Stimulated activated CD8-positive, alpha-beta memory T cell treated with anti-CD3 and anti-CD28 coated beads, Interleukin-7, amount 100 ng/mL, for 1 hour (primary cell): ENCODE measurements at places on chromosomes 13 and 19.

DNA sequence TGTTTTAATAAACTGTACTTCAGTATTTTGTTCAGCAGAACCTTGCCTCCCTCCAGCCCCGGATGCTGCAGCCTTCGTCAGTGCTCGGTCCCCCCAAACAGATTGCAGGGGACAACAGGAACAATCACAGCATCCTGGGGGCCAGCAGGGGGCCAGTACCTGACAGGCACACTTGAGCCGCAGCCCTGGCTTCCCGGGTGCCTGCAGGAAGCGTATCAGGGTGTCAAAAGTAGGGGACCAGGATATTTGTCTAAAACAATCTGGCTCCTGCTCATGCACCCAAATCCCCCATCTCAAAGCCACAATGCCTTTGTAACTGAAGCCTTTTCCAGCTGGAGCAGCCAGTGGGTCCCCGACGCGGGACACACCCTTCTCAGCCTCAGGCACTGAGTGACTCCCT, 167.5 kb upstream of the TSHZ3 start:
- no peak for DNase-seq

DNA sequence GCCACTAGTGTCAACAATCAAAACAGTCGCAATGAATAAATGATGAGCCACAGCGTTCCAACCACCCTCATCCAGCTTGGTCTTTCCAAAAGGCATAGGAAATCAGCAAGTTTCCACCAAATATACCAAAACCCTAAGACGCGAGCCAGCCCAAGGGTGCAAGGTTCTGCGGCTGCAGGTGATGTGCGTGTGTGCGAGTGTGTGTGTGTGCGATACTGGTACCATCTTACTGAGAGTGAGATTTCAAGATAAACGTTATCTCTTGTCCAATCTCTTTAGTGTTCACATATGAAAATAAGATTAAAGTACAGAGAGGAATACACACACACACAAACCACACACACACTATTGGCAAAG, 895 bp upstream of the TRPC4 start:
- DNase-seq = no peak

DNA sequence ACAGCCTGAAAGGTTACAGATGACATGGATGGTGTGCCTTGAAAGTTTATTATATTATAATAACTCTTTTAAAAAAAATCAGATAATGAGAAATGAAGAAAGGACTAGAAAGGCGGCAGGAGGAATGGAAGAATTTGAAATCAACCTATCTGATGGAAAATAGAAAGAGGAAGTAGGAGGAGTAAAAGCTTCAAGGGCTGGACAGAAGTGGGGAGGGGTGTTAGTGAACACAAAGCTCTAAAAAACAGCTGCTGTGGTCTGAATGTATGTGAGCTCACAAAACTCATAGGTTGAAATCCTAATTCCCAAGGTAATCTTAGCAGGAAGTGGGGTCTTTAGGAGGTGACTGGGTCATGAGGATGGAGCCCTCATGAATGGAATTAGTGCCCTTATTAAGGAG, 19.5 kb downstream of the CCDC70 start:
- no peak for DNase-seq

DNA sequence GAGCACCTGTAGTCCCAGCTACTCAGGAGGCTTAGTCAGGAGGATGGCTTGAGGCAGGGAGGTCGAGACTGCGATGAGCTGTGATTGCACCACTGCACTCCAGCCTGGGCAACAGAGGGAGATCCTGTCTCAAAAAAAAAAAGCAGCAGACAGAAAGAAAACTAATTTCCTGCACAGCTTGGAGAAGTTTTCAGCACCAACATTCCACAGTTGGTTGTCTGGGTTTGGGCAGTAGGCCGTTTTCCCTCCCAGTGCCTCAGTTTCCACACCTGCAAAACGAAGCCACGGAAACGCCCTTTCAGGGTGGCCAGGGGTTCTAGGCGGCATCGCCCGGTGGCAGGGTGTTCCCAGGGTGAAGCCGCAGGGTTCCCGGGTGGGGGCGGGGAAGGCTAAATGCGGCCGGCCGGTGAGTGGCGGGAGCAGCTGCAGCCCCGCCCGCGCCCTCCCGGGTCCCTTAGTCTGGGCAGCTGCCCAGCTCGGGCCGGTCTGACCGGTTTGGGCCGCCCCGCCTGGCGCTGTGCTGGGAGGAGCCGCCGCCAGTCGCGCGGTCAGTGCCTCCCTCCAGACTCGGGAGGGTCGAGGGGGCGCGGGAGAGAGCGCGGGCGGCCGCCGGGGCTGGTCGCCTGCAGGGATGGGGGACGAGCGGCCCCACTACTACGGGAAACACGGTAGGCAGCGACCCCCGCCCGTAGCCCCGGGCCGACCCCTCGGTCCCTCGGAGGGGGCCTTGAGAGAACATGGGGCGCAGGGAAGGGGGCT, at the start of gene SLC44A2:
Gene SLC44A2, plus strand, starts transcription at position 551 of the 759 bp plus-strand sequence. Its CDS starts 81 bp downstream, at position 632.
- no peak for DNase-seq

DNA sequence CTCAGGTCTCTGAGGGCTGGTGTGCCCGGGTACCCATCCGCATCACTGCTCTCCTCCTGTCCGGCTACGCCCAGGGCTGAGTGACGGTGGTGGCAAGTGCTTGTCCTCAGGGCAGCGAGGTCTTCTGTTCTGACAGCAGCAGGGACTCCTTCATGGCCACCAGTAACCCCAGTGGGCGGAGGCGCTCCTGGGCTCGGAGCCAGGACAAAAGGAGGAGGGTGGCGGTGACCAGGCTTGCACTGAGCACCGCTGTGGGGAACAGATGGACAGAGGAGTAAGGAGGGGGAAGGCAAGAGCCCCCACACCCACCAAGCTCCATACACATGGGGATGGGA, 5.8 kb downstream of the CD320 start:
- DNase-seq = no peak

GRCh38 chr13:109712124-109712722, 74.2 kb downstream of the IRS2 start:
- no peak for DNase-seq

DNA sequence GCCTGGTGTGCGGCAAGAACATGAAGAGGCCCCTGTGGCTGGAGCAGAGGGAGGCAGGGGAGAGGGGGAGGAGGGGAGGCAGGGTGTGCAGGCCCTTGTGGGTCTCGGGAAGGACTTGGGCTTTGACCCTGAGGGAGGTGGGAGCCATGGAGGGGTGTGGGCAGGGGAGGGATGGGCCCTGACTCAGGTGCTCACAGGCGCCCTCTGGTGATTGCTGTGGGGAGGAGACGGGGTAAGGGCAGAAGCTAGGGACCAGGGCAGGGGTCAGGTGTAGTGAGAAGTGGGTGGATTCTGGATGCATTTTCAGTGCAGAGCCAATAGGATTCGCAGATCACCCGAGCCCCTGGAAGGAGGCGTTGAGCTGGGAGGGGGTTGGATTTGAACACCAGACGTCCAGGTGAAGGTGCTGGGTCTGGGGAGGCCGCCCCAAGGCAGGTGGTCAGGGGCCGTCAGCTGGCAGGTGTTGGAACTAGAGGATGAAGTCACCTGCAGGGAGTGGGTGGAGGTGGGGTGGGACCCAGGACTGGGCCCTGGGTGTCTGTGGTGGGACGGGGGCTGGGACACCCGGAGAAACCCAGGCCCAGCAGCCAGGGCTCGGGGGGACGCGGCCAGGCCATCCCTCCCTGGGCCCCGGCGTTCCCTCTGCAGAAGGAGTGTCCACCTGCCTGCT, 185.4 kb downstream of the KDM4B start:
- DNase-seq = no peak

GRCh38 chr13:95121516-95121915, 179.7 kb downstream of the ABCC4 start:
- DNase-seq = no peak

DNA sequence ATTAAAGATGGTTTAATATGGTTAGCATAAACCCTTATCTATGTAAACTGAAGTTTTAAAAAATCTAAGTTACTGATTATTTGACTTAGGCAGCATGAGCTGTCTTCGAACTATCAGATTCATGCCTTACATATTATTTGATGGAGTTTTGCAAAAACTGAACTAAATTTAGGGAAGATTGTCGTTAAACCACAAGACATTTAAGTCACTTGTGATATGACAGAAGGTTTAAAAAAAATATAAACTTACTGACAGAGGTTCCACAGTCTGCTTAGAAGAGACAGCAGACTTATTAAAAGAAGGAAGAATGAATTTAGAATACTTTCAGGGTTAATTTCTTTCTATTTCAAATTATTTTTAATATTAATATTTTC, 110.9 kb upstream of the FRY start:
- no peak for DNase-seq

DNA sequence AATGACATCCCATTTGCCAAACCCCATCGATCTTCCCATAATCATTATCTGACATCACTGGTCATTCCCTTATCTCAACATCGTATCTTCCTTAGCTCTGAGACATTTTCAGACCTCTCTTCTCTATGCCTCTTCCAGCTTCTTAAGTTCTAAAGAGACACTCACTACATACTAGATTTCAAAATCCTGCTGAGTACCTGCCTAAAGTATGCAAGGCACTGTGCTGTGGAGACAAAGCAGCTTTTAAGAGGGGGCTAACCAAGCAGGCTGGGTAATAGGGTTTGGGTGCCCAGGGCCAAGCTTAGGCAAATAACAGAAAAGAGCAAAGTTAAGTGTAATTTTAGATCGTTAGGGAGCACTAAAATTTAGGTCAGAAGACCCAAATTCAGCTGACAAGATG, 3.4 kb upstream of the POMP start:
- DNase-seq = no peak

DNA sequence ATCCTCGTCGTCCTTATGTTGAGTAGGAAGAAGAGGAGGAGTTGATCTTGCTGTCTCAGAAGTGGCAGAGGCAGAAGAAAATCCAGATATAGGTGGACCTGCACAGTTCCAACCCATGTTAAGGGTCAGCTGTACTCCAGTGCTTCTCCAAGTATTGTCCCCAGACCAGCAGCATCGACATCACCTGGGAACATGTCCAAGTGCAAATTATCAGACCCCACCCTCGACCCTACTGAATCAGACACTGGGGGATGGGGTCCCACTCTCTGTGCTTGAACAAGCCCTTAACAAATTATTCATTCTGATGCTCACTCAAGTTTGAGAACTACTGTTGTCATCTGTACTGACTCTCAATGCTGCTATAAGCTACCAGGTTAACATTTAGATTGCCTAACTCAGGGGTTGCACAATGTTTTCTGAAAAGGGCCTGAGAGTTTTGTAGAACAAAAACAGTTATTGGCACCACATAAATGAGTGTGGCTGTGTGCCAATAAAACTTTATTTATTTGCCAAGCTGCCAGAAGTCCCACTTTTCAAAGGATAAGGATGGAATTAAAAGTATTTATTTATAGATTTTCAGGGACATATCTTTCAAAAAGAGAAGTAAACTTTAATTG, 226.7 kb upstream of the IPO5 start:
- DNase-seq = no peak

- DNase-seq = no peak
Measured at GRCh38 chr19:40797963-40798682, 868 bp upstream of the EGLN2 start.

DNA sequence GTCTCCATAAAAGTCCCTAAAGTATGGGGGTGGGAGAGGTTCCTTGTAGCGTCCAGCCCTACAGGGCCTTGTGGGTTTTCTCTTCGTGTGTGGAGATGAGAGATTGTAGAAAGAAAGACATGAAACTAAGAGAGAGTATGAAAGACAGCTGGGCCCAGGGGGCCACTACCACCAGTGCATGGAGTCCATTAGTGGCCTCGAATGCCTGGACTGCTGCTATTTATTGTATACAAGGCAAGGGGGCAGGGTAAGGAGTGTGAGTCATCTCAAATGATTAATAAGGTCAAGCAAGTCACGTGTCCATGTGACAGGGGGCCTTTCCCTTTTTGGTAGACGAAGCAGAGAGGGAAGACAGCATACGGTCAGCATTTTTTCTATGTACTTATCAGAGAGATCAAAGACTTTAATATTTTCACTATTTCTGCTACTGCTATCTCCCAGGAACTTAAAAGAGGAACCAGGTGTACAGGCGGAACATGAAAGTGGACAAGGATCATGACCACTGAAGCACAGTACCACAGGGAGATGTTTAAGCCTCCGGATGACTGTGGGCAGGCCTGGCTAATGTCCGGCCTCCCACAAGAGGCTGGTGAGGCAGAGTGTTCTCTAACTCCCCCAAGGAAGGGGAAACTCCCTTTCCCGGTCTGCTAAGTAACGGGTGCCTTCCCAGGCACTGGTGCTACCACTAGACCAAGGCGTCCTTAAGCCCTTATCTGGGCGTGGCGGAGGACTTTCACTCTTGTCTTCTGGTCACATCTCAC, 25.5 kb downstream of the FGF21 start:
- no peak for DNase-seq

DNA sequence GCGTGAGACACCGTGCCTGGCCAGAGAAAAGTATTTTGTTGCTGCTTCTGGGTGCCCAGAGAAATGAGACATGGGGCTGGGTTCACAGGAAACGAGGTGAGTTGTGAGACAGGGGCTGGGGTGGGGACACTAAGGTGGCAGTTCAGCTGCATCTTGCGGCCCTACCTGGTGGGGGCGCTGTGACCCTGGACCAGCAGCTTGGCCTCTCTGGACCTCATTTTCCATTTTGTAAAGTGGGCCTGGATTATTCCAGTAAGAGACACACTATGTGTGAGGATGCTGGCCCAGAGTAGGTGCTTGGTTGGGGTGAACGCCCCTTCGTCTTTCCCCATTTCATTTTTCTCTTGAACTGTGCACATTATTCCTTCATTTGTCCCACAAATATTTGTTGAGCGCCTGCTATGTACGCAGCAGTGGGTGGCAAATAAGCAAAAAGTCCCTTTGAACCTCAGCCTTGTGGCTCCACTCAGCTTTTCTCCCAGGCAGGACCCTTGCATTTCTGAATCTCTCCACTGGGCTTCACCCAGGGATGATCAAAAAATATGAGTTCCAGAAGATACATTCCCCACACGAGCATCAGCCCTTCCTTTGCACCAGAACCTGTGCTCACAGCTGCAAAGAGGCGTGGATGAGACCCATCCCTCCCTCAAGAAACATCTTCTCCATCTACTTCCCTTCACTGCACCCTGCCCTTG, 26.6 kb upstream of the OR10H1 start:
- no peak for DNase-seq

- DNase-seq = no peak
Measured at GRCh38 chr13:21077076-21077787, 15.8 kb upstream of the LATS2 start.

GRCh38 chr19:13210941-13211340, 60.7 kb downstream of the IER2 start:
- no peak for DNase-seq

DNA sequence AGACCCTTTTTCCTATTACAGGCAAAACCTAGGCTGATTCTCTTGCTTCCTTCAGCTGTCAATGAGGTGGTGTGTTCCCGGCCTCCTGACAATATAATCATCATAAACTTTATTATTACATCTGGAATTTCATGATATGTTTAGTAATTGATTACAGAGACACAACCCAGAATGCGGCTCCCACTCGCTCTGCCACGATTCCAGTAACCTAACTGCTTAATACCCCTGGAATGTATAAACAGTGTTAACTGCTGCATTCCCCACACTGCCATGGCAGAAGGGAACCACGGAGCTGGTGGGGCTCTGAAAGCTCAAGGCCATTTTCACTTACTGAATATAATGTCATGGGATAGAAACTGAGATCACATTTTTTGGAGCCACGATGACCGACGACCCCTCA, 17.1 kb downstream of the TSHZ3 start:
- no peak for DNase-seq
